ENCODE measurements at places on chromosomes 7 and 10. TPM values are rescaled to one million over a fixed set of nuclear protein-coding genes. Genes with fewer than 3 reads are reported as not detected.

Gene FRMD4A
- 0.26 TPM for polyA plus RNA-seq

Gene MAGI2
- polyA plus RNA-seq: 1.5 TPM

GRCh38 chr10:124092860-124093773, at the start of gene CHST15:
Gene CHST15, minus strand, starts transcription at chr10:124093598. Its CDS starts 47,386 bp downstream, at chr10:124046212.
- DNase-seq: peak; percentile 86

Gene NDUFB2
- 191 TPM for polyA plus RNA-seq

GRCh38 chr10:119221666-119222065, 14.3 kb downstream of the GRK5 start:
- DNase-seq: no peak

GRCh38 chr7:107922886-107923285, 31.9 kb downstream of the DLD start:
- DNase-seq: no peak

DNA sequence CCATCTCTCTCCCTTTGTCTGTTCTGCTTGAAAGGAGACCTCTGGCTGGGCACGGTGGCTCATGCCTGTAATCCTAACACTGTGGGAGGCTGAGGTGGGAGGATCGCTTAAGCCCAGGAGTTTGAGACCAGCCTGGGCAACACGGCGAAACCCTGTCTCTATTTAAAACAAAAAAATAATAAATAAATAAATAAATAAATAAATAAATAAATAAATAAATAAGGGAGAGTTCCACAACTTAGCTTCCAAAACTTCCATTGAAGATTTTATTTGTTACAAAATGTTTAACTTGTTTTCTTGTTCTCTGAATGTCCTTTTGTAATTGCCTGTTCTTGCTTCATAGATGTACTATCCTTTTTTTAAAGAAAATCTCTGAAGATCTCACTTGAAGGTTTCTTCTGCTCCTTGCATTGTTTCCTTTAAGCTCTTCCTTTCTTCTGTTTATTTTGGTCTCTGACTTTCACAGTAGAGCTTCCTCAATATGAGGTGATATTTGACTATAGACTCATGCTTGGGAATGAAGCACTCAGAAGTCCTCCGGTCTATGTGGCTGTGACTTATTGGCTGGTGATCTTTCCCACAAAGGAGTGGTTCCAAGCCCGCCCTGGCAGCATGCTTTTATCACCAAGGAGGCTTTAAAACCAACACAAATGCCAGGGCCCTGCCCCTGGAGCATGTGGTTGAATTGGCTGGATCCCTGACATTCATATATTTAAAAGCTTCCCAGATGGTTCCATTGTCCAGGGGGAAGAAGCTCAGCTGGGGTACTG, 18.1 kb upstream of the NPTX2 start:
- DNase-seq: no peak

Gene SLC29A3
- 11.8 TPM for polyA plus RNA-seq

- no peak for DNase-seq
These were observed 120.3 kb downstream of the WNT2 start for GRCh38 chr7:117202511-117202910.

DNA sequence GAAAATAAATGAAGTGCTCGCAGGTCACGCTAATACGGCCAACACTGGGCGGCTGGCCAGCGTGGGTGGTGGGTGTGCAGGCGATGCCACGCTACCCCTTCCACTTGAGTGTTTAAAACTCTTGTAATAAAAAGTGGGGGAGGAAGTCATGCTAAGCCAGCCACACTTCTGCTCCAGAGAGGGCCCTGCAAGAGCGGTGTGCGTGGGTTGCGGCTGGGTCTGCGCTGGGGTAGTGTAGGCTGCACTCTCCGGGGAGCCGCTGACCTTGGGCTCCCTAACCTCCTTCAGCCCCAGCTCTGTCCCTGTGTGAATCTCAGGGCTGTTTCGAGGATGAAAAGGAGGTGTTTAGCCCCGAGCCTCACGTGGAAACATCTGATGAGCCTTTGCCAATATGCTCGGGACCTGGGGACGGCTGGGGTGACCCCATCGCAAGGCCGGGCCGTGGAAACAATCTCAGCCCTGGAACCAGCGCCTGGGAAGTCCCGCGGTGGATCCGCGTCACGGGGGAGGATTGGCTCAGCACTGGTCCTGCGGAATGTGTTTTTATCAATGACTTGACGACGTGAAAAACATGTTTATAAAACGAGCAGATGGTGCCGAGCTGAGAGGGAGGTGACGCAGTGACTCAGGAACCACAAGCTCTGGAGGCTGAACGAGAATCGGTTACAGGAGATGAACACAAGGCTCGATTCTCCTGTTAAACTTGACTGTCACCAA, 278.5 kb downstream of the DNAJB6 start:
- DNase-seq: no peak

Gene VGF
- polyA plus RNA-seq: 0.21 TPM

Gene NPC1L1
- 14.5 TPM for polyA plus RNA-seq

GRCh38 chr10:48517911-48518811, 86.7 kb downstream of the ARHGAP22 start:
- no peak for DNase-seq

GRCh38 chr10:119496273-119496672, 46.2 kb downstream of the RGS10 start:
- peak; percentile 29 for DNase-seq

DNA sequence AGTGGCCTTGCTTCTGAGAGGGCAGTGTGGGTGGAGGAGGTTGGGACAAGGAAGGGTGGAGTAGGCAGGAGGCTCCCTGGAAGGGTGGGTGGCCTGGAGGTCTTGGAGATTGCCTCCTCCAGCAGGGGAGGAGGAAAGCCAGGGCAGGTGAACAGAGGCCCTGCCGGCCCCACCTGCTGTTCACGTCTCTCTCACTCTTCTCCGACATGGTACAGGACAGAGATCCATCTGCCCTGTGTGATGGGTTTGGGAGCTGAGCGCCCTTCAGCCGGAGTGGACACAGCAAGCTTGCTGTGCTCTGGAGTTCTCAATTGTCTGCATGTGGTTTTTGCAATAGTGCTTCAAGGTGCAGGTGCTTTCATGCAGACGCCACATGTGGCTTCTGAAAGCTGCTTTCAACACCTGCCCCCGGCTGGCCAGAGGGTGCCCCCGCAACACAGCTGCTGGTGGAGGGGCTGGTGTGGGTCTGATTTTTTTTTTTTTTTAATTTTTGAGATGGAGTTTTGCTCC, 82.8 kb upstream of the GNA12 start:
- DNase-seq: no peak

GRCh38 chr10:30647089-30647488, 17.5 kb upstream of the LYZL2 start:
- DNase-seq: no peak

- DNase-seq: no peak
These were observed 27.5 kb downstream of the ELMO1 start for GRCh38 chr7:37420946-37421695.

- no peak for DNase-seq
These were observed 106.6 kb downstream of the FAS start for GRCh38 chr10:89097226-89097625.

DNA sequence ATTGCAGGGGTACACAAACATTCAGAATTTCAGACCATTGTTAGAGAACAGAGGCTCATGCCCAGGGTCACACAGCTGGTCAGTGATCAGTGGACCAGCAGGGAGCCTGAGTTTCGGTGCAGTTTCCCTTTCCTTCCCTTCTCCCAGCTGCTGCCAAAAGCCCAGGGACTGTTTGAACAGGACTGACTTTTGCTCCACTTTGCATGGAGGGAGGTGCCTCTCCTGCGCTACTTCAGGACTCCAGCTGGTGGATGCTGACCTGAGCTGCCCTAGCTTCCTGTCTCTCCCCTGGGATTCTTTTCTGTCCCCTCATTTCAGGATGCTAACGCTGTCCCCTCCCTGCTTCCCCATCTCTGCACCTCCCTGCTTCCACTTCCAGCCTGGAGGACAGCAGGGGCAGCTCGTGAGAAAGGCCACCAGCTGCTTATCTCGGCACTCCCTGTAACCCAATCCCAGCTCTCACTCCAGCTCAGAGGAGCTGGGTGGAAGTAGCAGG, 14.5 kb downstream of the SH2D4B start:
- peak; percentile 19 for DNase-seq

GRCh38 chr7:111540199-111540815, 22.0 kb downstream of the IMMP2L start:
- DNase-seq: no peak

Gene NUP42
- 36.0 TPM for polyA plus RNA-seq

Gene TAS2R3
- 0.74 TPM for polyA plus RNA-seq

GRCh38 chr7:84549409-84549808, 354.8 kb upstream of the SEMA3A start:
- DNase-seq: no peak

DNA sequence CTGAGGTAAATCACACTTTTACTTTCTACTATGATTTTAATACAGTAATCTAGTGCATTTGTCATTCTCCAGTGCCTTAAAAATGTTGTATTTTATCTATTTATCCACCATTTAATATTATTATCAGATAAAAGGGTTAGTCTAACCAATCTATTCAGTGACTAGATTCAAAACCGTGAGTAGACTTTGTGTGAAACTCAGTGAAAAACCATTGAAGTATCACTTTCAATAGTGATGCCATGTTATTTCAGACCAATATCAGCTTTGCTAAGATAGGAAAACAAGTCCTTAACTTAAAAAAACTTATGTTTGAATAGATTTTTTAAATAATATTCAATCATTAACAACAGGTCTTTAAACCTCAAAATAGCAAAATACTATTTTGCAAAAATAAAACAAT, 1628.7 kb downstream of the REEP3 start:
- DNase-seq: no peak
